Erythroblast (primary cell): ENCODE measurements at places on chromosomes 12 and 14.
A peak's percentile ranks its signal among the peaks of the same experiment; 100 is the strongest.

DNA sequence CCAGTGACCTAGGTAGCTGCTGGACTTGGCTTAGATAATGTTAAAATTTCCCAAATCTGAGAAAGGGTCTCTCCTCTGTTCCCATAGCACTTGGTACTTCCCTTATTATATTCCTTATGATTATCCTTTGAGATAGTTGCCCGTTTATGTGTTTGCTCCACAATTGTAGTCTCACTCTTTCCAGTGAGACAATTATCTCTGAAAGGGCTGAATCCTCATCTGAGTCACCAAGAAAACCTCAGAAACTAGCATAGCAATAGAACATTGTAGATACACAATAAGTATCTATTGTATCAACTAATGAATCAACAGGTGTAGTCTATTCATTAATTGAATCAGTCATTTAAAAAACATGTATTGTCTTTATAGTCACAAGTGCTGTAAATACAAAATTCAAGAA lies 119.1 kb upstream of the FAR2 start:
- DNase-seq: no peak

GRCh38 chr14:97230051-97230450 lies 432.9 kb downstream of the VRK1 start:
- DNase-seq: no peak

- peak; percentile 56 for DNase-seq
Measured at GRCh38 chr12:6540181-6540877, 6.0 kb downstream of the GAPDH start.

- no peak for DNase-seq
Measured at GRCh38 chr12:103727638-103728037, 113.4 kb downstream of the NT5DC3 start.

DNA sequence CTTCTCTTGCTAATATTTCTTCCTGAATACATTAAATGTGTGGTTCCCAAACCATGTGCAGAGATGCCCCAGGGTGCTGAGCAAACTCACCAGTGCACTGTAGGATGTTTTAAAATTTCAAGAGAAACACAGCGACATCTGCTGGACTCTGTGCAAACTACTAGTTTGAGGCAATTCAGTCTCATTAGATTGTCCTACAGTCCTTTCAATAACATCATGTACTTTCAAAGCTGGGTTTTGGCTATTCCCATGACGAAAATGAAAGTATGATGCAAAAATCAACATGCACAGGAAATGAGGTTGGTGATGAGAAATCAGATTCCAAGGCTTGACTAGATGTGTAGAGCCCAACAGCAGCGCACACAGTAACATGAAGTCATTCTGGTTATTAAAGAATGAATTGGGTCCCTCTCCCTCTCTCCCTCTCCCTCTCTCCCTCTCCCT lies 66.3 kb downstream of the CLIP1 start:
- peak; percentile 62 for DNase-seq

GRCh38 chr12:97132270-97132669 lies 225.2 kb downstream of the NEDD1 start:
- DNase-seq: no peak

DNA sequence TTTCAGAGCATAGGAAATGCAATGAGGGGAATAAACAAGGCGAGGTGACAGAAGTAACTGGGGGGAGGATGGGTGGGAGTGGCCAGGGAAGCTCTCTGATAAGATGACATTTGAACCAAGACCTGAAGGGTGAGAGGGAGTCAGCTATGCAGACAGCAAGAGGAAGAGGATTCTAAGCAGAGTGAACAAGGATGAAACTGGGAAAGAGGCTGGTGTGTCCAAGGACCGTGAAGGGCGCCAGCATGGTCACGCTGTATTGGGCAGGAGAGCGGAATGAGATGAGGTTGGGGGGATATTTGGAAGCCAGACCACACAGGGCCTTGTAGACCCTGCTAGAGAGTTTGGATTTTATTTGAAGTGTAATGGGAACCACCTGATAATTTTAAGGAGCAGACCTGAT lies 10.5 kb upstream of the PPP1R1A start:
- no peak for DNase-seq

DNA sequence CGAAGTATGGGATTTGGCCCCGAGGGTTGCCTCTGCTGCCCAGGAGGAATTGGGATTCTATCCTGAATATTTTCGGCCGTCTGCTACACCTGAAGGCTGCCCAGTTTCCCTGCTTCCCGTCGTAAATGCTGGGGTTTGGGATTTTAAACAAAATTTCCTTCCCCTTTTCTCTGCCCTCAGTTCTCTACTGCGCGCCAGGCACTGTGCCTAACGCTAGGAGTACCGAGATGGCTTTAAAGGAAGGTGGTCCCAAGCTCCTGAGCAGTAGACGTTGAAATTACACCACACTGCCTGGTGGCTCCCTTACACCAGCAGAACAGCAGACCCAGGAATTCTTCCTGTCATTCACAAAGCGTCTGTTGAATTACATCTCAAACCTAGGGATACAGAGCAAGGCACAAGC lies 566 bp upstream of the PRDM4 start:
- DNase-seq: no peak

DNA sequence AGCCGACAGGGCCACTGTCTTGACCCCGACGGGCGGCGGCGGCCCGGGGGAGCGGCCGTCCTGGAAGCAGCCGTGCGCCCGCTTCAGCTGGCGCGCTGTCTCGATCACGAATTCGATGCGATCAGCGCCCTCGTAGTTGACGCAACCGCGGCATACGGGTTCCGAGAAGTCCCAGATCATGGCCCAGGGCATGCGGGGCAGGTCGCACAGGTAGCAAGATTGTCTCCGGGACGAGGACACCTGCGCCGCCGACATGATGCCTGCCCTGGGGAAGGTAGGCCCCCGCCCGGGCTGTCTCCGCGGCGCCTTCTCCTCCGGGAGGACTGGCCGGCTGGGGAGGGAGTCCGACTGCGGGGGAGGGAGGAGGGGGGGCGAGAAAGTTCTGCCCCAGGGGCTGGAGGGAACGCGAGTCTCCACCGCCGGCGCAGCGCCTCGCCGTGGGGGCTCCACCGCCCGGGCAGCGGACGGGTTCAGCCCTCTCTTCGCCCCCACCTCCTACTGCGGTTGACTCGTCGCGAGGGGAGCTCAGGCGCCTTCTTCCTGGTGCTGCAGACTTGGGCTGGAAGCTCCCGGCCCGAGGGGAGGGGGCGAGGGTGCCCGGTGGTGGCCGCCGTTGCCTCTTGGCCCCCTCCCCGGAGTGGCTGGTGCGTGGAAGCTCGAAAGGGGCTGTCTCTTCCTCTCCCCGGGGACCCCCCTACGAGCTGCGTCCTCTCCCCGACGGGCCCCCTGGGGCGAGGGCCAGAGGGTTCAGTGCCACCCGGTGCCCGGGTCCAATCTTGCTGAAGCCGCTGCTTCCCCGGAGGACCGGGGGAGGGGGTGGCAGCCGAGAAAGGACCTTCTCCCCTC lies 747 bp downstream of the IRF2BPL start:
- DNase-seq: peak; percentile 83

DNA sequence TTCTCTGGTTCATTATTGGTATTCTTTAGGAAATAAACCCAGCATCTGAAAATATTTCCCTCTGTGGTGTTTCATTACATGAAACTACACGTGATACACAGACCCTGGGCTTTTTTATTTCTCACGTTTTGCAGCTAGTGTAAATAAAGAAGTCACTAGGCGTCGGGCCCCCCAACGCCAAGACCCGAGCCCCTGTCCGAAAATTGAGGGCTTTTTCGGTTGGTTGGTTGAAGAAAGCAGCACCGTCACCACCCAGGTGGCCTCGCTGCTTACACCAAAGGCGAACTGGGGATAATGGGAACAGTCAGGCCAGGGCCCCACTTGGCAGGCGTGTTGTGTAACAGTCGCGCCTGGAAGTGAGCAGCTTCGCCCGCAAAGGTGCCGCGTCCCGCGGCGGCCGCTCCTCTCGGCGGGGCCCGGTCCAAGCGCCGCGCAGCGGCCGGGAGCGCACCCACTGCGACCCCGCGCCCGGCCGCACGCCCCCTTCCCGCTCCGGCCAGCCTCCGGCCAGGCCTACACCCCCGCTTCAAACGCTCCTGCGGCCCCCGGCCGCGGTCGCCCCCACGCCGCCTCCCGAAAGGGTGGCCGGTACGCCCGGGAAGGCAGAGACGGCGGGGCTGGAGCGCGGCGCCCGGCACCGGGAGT lies 1.2 kb downstream of the DUSP16 start:
- DNase-seq: peak; percentile 61

- DNase-seq: peak; percentile 79
Measured at GRCh38 chr14:58280954-58281787, 17.2 kb upstream of the ARID4A start.

DNA sequence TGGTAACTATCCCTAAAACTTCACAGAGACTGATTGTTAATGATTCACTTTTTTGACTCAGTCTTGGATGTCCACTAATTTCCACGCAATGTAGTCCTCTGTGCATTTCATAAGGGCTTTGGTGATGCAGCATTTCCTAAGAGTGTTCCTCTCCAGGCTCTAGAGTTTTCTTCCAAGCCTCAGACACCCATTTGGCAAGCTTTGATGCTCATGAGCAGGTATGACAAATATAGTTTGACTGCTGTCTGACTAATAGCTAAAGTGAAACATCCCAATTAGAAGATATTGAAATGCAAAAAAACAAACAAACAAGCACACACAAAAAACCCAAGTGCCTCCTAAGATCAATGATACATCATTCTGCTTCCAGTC lies 1.5 kb upstream of the VAMP1 start:
- no peak for DNase-seq

DNA sequence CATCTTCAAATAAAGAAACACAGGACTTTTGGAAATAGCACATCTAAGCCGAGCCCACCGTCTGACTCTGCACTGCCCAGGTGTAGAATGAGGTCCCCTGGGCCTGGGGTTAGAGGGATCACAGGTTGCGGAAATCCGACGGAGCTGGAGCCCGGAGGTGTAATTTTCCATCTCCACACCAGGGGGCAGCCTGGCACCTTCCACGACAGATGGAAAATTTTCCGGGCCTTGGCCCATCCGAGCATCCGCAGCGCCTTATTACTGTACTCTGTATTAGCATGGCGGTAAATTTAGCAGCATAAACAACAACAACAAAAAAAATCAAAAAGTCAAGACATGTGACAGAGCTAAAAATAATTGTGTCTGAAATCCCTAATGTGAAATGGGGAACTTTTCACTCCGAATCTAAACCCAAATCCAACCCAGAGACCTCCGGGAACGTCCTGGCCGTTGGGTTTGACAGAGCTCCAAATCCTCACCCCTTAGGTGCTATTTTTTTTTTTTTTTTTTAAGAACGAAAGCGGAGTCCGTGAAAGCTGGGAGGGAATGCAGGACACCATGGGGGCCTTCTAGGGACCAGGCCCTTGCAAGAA lies 93.9 kb downstream of the KSR2 start:
- DNase-seq: peak; percentile 69

DNA sequence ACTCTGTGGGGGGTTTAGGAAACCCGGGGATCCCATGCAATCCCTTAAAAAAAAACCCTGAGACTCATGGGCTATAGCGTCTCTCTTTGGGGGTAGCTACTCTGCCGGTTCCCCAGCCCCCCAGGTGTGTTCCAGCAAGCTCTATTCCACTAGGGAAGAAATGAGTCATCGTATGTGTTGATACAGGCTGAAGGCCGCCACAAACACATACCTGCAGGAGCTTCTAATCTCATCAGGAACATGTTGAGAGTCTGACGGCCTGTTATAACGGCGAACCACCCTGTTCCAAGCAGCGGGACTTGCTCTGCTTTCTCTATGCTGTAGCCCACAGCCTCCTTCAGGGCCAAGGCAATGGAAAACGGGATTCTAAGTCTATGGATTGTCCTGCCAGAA lies 977 bp upstream of the KRT5 start:
- no peak for DNase-seq

GRCh38 chr12:107448198-107448597 lies 237.4 kb upstream of the PWP1 start:
- peak; percentile 12 for DNase-seq

- peak; percentile 46 for DNase-seq
Measured at GRCh38 chr12:124036657-124037109, 63.7 kb downstream of the ZNF664 start.

DNA sequence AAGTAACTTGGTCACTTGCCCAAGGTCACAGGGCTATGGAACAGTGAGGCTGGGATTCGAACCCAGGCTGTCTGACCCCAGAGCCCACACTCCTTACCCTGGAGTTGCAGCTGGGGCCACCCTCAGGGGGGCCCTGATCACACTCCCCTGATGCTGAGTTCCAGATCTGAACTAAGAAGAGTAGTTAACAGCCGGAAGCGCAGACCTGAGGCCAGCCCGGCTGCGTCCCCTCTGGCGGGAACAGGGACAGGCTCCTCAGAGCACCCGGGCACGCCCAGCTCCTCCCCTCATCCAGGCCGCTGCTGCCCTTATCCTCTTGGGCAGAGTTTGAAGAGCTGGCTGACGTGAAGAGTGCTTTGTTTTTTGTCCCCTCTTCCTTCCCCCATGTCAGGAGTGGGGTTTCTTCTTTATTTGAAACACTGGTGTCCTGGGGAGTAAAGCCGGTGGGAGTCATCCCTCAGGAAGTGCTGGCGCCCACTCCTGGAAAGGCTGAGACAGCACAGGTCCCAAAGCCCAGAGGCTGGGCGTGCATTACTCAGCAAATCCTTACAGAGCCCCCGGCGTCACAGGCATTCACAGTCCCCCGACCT lies 8.7 kb downstream of the PHB2 start:
- DNase-seq: peak; percentile 91

- no peak for DNase-seq
Measured at GRCh38 chr14:51780741-51781140, 79.7 kb upstream of the GNG2 start.

- peak; percentile 14 for DNase-seq
Measured at GRCh38 chr14:75453817-75454434, 26.1 kb downstream of the JDP2 start.

- DNase-seq: peak; percentile 18
Measured at GRCh38 chr14:52473557-52473956, 78.7 kb downstream of the TXNDC16 start.

DNA sequence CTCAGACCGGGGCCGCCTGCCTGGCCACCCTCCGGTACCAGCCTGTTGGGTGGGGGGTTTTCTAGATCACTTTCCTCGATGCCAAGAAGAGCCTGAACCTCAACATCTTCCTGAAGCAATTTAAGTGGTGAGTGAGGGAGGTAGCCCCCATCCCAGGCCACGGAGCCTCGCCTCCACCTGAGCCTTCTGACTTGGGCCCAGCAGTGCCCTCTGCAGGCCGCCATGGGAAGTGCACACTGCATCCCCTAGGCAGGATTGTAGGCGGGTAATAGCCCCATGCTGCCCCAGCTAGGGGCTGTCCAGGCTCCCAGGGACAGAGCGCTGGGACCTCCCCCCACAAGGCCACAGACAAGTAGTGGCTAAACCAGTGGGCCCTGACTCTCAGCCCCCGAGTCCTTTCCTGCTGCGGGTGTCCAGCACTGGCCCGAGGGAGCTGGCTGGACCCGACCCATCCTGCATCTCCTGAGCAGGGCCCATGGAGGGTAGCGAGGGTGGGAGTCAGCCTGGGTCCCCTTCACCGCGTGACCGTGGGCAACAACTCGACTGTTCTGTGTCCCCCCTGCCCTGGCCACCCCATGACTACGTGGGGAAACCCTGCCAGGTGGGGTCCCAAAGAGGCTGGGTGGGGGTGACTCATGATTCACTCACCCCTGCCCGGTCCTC lies 15.3 kb upstream of the ADSS1 start:
- peak; percentile 81 for DNase-seq

GRCh38 chr14:102013669-102014200 lies 49.4 kb downstream of the DYNC1H1 start:
- no peak for DNase-seq
